ENCODE measurements at places on chromosomes 6 and 20. TPM values are rescaled to one million over a fixed set of nuclear protein-coding genes. Genes with fewer than 3 reads are reported as not detected.

E2F1 gene
- 74.5 TPM for total RNA-seq

HTR1B gene
- total RNA-seq: not detected

RCAN2 gene
- total RNA-seq: not detected

NKAPL gene
- not detected for total RNA-seq

FNDC1 gene
- total RNA-seq: not detected

PTCHD4 gene
- not detected for total RNA-seq

PCK1 gene
- not detected for total RNA-seq

ADGRF1 gene
- not detected for total RNA-seq

MAN1A1 gene
- 13.7 TPM for total RNA-seq

ZKSCAN4 gene
- total RNA-seq: 6.9 TPM

KIAA0408 gene
- total RNA-seq: 2.6 TPM

CLPSL1 gene
- total RNA-seq: not detected

ZBP1 gene
- 11.7 TPM for total RNA-seq

DNA sequence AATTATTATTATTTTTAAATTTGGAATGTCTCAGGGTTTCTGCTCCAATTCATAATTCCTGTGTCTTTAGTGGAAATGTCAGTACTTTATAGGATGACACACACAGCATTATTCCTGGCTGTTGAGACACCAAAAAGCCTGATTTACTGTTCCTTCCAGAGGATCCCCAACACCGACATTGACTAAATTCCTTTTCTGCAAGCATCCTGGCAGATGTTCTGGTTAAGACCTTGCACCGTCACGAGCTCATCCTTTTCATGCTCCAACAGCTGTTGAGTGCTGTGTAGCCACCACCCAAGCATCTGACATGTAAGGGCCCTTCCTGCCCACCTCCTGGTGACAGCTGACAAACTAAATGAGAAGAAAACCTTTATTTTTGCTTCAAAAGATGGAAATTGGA, 284.3 kb upstream of the SULF2 start:
- DNase-seq: no peak

DNA sequence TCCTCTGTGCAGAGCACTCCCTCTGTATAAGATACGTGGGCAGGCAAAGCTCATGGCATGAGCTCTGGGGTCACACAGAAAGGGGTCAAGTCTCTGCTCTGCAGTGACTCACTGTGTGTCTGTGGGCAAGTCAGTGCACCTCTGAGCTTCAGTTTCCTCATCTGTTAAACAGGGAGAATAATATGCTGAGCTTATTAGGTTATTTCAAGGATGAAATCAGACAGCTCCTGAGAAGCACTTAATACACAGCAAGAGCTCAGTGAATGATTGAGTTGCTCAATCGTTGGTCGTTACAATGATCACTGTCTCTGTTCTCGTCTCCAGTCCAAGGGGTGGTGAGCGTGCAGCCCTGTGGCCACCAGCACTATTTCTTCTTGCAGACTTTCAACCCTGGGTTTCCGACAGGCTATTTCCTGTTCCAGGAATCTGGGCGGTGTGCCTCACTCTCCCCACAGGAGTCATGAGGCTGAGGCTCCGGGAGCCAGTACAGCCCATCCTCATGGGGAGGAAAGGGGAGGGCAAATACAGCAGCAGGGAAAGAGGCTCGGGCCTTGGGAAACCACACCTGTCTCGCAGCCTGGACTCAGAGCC, 28.9 kb downstream of the KIAA1755 start:
- no peak for DNase-seq

- no peak for DNase-seq
Measured at GRCh38 chr6:4907602-4908001, 96.2 kb downstream of the RPP40 start.

- DNase-seq: no peak
Measured at GRCh38 chr6:95489185-95489863, 88.0 kb upstream of the MANEA start.

DNA sequence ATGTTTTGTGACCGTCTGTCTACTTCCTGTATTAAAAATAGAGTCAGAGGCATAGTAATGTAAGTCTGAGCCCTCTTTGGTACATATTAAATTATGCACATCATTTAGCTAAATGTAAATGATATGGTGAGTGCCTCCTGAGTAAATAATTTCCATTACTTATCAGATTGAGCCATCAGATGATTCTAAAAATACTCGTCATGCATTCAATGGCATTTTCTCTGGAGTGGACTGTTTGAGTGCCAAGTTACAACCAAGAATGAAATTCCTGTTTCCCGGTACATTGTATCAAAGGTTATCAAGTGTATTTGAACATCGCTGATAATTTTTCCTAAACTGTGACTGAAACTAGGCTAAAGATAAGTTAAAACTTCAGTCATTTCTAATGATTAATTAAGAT, 81.0 kb downstream of the AKAP7 start:
- DNase-seq: no peak

DNA sequence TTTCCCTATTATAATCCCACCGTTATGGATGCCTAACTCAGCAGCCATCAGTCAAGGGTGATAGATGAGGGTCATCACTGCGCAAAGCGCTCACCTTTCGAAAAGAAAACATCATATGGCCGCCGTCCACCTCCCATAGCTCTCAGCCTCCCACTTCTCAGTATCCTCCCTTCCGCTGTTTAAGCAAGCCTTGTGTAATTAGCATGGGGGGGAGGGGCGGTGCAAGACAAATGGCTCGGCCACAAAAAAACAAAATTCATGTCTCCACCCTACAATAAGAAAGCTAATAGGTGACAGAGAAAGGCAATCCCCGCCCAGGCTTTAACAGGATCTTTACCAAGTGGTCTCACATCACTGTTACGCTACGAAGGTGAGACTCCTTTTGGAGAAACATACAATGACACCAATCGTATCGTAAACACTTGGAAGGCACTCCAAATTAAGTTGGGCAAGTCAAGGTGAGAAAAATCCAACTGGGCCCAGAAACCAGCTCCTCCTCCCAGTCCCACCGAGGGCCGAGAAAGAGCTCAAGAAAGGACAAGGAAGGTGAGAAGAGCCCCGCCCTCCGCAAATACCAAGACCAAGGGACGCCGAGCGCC, 645 bp downstream of the DDX39B start:
- peak; percentile 82 for DNase-seq

DNA sequence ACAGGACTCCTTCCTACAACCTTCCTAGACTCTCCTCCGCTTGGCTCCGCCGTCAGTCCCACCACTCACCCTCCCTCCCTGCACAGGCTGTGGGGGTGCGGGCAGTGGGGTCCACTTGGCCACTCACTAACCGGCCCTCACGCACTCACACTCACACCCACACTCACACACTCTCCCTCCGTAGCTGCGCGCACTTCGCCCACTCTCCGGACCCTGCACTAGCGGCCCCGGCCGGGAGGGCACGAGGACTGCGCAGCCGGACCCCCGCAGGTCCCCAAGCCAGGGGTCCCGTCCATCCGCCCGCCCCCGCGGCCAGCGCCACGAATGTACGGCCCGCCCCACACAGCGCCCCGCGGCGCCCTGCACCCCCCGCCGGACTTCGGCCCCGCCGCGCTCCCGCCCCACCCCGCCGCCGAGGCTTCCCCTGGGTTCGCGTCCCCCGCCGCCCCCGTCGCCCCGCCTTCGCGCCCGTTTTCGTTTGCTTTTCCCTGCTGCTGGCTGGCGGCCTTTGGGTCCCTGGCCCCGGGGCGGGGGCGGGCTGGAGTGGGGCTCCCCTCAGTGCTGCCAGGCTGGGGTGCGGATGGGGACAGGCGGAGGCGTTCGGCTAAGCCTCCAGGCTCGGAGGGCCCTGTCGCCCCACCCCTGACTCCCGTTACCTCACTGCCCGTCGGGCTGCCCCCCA, 23.0 kb upstream of the SLC22A7 start:
- DNase-seq: peak; percentile 33

- no peak for DNase-seq
Measured at GRCh38 chr6:136529710-136530109, 20.5 kb downstream of the MAP7 start.

GRCh38 chr20:45445805-45446562, 23.6 kb upstream of the WFDC2 start:
- DNase-seq: peak; percentile 51

DNA sequence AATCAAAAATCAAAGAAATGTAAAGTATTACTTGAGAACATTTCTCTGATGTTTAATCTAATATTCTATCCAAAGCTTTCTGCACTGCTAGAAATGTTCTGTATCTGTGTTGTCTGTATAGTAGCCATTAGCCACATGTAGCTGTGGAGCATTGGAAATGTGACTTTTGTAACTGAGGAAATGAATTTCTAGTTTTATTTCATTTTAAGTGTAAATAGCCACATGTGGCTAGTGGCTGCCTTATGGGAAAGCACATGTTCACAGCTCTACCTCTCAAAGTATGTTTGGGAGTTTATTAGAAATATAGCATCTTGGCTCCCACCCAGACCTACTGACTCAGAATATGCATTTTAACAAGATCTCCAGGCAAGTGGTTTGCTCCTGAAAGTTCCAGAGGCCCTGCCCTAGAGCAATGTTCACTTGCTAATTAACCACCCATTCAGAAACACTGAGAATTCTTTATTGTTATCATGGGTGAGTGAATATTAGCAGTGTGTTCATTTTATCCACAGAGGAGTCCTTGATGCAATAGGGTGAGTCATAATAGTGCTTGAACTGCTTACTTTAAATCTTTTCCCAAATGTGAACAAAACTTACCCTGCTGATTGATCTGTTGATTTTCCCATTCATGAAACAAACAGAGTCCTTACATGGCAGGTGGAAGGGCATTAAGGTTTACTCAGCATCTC, 282.7 kb downstream of the PLCB1 start:
- no peak for DNase-seq

- no peak for DNase-seq
Measured at GRCh38 chr6:33746036-33746600, 587 bp downstream of the IP6K3 start.

DNA sequence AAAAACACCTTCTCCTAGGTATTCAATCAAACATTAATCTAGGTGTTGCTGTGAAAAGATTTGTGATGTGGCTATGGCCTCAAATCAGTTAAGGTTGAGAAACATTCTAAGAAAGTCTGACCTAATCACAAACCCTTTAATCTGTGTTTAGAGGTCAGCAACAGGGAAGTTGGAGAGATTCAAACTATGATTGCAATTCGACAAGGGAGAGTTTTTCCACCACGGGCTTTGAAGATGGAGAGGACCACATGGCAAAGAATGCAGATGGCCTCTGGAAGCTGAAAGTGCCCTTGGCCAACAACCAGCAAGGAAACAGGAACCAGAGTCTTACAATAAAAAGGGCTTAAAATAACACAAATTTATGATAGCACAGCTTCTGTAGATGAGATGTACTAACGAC, 29.6 kb upstream of the LGSN start:
- DNase-seq: no peak

- DNase-seq: no peak
Measured at GRCh38 chr6:80163754-80164187, 57.3 kb downstream of the BCKDHB start.

DNA sequence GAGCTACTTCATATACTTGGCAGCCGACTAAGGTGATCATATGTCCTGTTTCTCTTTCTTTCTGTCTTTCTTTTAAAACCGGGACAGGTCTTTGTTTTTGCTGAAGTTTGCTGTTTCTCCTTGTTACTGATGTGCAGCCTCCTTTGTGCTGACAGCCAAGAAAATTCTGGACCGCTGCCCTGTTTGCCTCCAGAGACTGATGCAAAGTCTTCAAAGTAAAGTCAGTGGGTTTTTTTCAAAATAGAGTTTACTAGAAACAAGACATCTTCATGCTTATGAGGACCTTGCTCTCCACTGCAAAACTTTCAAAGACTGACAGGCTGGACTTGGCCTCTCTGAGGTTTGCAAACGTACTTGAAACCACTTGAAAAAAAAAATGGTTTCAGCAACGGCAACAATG, 510.5 kb upstream of the MAP3K7 start:
- DNase-seq: no peak

GRCh38 chr6:35665573-35665972, 23.1 kb downstream of the FKBP5 start:
- DNase-seq: no peak

- DNase-seq: no peak
Measured at GRCh38 chr6:148414836-148415235, 72.2 kb downstream of the SASH1 start.

- DNase-seq: no peak
Measured at GRCh38 chr6:165451838-165452237, 142.4 kb upstream of the C6orf118 start.

DNA sequence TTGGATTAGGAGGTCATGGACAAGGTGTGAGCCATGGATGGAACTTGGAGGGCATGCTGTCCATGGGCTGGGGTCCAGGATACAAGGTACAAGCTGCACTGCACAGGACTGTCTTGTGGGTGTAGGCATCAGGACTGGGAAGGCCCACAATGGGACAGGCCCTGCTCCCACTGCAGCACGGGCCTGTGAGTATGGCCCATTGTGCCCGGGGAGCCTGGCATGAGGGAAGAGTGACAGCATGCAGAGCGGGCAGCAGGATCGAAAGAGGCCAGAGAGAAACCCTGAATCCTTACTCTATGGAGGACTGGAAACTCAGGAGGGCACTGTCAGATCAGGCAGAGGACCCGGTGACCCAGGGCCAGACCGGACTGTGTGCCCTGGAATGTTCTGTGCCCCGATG, 211.3 kb downstream of the PREX1 start:
- no peak for DNase-seq

GRCh38 chr6:41288030-41288753, 1.7 kb upstream of the TREM1 start:
- DNase-seq: no peak

- no peak for DNase-seq
Measured at GRCh38 chr20:33459599-33459998, 16.0 kb upstream of the SNTA1 start.

- DNase-seq: no peak
Measured at GRCh38 chr6:89862698-89863097, 31.6 kb upstream of the GJA10 start.

GRCh38 chr6:13666194-13667105, 45.2 kb downstream of the RANBP9 start:
- DNase-seq: no peak

- no peak for DNase-seq
Measured at GRCh38 chr6:127923135-127923534, 22.3 kb upstream of the THEMIS start.

DNA sequence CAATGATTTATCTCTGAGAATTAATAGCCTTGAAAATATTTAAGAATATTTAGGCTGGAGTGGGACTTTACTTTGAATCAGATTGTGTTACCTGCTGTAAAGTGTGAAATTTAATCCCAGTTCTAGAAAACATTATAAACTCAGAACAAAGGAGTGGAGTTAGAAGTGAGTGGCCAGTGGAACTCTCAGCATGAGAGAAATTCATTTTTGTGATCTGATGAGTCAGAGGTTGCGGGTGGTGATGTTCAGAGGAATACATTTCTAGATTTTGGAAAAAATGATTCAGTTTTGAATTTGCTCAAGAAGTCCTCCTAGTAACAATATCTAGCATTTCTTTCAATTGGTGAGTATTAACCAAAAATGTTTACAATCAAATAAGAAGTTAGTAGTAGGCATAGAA, 167.5 kb downstream of the ZFAND3 start:
- no peak for DNase-seq

DNA sequence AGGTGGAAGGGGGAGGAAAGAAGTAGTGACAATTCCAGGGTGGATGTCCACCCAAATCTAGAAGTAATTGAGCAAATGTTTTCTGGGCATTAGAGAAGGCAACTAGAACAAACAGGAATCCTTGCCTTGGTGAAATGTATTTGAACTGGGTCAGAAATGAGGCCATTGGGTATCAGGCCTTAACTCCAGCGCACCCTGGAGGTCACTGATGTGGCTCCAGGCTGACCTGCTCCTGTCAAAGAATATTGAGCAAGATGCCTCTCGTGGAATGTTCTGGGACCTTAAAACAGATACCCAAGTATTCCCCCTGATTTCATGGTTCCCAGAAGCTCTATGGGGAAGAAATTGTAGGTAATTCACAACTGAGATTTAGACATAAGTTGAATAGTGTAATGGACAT, 6.9 kb downstream of the HLA-DPB1 start:
- DNase-seq: no peak

GRCh38 chr20:60036746-60037499, 78.7 kb downstream of the CDH26 start:
- no peak for DNase-seq

All from activated CD8-positive, alpha-beta T cell treated with anti-CD3 and anti-CD28 coated beads, Interleukin-2, amount 10 ng/mL, durations not matched to agents 7 days and 5 days (primary cell).